ENCODE measurements at places on chromosomes 7 and 10.

DNA sequence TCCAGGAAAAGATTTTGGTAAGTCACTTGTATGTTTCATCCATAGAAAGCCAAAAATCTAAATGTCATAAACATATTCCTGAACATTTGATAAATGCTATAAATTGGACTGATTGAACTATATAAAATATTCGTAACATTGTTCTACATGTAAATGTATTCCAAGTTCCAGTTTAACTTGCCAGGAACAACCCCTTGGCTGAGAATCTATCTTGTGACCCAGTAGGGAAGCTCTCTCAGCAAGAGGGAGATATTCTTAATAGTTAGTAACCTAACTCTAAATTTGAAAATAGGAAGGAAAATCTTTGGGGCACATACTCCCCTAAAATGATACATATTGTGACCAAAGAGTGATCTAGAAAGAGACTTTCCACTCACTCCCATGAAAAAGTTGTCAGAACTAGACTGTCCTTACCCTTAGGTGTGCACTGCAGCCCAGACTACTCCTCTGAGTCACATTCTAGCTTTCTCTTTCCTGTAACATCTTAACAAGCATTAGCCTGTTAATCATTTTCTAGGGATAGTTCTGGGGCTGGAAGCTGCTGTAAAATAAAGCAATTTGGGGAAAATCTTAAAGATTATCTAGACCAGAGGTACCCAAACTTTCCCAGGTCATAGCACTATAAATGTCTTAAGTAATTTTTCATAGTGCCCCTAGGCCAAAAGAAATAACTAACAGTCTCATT is 73.7 kb upstream of the SKAP2 start:
- DNase-seq = no peak

GRCh38 chr10:103504181-103504783 is 10.8 kb downstream of the NEURL1 start:
- no peak for DNase-seq

- DNase-seq = no peak
Measured at GRCh38 chr10:59085711-59086502, 90.5 kb upstream of the PHYHIPL start.

- peak; percentile 62 for DNase-seq
Measured at GRCh38 chr10:63819753-63820329, 298.6 kb downstream of the REEP3 start.

- DNase-seq = no peak
Measured at GRCh38 chr10:8365935-8366911, 311.7 kb downstream of the GATA3 start.

- no peak for DNase-seq
Measured at GRCh38 chr10:78563314-78563713, 505.5 kb upstream of the ZMIZ1 start.

DNA sequence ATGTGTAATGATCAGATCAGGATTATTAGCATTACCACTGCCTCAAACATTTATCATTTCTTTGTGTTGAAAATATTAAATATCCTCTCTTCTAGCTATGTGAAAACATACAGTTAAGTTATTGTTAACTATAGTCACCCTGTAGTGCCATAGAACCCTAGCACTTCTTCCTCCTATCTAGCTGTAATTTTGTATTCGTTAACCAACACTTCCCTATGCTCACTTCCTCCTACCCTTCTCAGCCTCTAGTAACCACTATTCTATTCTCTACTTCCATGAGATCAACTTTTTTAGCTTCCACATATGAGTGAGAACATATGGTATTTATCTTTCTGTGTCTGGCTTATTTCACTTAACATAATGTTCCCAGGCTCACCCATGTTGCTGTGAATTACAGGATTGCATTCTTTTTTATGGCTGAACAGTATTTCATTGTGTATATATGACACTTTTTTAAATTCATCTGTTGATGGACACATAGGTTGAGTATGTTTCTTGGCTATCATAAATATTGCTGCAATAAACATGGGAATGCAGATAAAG is 132.7 kb upstream of the RHOBTB1 start:
- DNase-seq = no peak

DNA sequence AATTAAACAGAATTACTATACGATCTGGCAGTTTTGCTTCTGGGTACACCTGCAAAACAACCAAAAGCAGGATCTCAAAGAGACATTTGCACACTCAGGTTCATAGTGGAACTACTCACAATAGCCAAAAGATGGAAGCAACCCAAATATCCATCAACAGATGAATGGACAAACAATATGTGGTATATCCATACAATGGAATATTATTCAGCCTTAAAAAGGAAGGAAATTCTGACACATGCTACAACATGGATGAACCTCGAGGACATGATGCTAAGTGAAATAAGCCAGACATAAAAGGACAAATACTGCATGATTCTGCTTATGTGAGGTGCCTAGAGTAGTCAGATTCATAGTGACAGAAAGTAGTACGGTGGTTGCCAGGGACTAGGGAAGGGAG is 330.7 kb downstream of the PLXNA4 start:
- no peak for DNase-seq

GRCh38 chr7:77657427-77658224 is 38.6 kb upstream of the RSBN1L start:
- no peak for DNase-seq

GRCh38 chr7:123751821-123752220 is 3.0 kb upstream of the WASL start:
- DNase-seq = no peak

GRCh38 chr7:34311591-34311990 is 346.4 kb upstream of the NPSR1 start:
- DNase-seq = no peak

DNA sequence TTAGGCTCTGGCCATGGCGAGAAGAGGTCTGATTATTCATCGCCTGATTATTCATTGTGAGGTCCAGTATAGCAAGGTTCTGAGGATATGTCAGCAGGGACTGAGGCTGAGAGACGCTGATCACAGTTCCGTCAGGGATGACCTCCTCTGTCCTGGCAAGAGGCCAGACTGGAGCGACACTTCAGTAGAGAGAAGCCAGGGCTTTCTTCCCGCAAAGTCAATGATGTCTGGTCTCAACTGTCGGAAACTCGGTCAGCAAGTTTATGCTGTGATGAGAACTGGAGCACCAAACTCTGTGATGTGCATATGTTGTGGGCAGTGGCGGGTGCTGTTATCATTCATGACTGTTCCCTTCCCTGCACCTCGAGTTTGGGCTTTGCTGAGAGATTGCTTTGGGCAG is 29.0 kb upstream of the GNA12 start:
- no peak for DNase-seq

- DNase-seq = no peak
Measured at GRCh38 chr7:34727464-34727995, 69.5 kb downstream of the NPSR1 start.

DNA sequence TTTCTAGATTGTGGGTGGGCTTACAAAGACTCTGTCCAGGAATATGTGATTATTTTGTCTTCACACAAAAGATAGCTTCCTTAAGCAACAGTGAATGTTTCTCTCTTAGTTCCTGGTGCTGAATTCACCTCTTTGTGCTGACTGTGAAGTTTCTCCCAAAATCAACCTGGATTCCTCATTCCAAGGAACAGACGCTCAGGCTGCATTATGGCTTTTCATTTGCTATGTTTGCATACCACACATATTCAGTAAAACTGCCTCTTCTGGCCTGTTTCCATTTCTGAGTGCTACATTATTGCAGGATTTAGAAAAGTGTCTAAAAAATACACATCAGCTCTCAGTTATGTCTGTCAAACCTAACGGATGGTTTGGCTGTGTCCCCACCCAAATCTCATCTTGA is 21.5 kb downstream of the MACROH2A2 start:
- DNase-seq = no peak

GRCh38 chr7:155071916-155072571 is 1.9 kb downstream of the HTR5A start:
- no peak for DNase-seq

DNA sequence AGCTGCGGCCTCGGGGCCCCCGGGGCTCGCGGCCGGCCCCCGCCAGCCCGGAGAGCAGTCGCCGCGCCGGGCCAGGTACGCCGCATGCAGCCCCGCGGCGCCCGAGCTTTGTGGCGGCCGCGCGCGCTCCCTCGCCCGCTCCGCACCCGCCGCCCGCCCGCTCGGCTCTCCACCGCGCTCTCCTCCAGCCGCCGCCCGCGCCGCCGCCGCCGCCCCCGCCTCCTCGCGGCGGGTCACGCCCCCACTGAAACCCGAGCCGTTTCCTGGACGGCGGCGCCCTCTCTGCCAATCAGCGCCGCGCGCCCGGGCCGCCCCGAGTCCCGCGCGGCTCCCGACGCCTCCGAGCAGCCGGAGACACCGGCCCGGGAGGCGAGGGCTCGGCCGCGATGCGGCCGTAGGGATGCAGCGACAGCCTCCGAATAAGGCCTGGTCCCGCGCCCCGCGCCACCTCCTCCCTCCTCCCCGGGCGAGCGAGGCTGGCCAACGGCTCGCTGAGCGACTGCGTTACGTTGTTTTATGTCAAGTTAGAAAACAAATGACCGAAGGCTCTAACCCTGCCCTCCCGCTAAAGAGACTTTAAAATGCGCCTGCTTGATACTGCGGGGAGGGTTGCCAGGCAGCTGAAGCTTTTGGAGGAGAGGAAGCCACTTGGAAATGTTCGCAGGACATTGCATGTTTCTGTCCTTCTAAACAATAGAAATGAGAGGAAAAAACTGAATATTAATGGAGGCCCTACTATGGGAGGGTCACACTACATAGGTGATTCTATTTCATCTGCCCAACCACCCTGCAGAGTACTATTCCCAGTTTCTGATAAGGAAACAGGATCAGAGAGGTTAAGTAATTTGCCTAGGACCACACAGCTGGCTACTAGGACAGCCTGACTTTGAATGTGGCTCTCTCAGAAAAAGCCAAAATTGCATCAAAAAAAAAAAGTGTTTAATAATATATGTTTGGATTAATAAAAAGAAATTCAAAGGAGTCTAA is at the start of gene FGFR2:
FGFR2 (minus strand) TSS at position 182 of the 987 bp plus-strand sequence. CDS start 4,627 bp downstream, outside the sequence.
- peak; percentile 54 for DNase-seq

DNA sequence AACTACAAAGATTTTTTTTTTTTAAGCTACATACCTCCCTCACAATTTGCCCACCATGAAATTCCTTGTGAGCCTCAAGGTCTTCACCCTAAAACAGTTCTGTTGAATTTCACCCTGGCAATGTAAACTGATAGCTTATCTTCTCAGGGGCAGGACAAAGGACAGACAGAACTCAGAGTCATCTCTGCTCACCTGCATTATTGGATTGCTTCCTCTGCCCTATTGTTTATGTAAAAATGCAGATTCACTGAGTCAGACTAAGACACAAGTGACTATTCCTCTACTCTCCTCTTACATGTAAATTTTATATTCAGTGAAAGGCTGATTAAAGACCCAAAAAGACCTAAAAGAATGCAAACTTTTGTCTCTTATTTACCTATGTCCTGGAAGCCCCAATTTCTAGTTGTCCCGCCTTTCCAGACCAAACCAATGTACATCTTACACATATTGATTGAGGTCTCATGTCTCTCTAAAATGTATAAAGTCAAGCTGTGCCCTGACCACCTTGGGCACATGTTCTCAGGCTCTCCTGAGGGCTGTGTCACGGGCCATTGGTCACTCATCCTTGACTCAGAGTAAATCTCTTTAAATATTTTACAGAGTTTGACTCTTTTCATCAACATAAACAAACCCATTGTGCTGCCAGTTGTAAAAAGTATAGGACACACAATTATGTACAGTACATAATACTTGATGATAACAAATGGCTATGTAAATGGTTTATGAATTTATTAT is 440.2 kb downstream of the HTR7 start:
- no peak for DNase-seq

- DNase-seq = no peak
Measured at GRCh38 chr10:28977518-28977917, 300.2 kb downstream of the BAMBI start.

- no peak for DNase-seq
Measured at GRCh38 chr7:80206763-80207162, 72.1 kb downstream of the GNAI1 start.

GRCh38 chr10:78182841-78183240 is 149.2 kb downstream of the RPS24 start:
- no peak for DNase-seq

DNA sequence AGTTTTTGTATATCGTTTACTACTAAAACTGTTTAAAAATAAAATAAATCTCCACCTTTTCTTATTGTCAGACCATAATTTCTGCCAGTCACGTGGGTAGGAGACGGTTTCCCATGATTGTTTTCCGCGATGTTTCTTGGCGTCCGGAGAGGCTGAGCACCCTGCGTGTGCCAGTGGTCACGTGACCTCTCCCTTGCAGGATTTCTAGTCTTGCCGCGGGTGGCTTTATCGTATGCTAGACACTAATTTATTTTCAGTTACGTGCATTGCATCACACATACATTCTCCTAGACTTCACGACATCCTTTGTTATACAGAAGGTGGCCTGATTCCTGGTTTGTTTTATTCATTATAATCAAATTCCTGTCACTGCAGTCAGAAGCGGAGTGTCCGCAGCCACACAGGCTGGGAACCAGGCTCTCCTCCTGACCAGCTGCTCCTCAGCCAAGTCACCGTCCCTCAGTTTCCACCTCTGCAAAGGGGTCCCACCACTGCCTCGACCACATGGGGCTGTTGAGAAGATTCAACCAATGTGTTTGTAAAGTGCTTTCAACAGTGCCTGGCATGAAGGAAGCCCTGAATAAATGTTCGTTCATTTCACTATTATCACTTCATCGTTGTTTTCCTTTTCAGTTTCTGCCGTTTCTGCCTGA is 203.2 kb upstream of the PPP2R2D start:
- DNase-seq = no peak

- DNase-seq = peak; percentile 14
Measured at GRCh38 chr7:19754521-19755116, 18.8 kb downstream of the TMEM196 start.

DNA sequence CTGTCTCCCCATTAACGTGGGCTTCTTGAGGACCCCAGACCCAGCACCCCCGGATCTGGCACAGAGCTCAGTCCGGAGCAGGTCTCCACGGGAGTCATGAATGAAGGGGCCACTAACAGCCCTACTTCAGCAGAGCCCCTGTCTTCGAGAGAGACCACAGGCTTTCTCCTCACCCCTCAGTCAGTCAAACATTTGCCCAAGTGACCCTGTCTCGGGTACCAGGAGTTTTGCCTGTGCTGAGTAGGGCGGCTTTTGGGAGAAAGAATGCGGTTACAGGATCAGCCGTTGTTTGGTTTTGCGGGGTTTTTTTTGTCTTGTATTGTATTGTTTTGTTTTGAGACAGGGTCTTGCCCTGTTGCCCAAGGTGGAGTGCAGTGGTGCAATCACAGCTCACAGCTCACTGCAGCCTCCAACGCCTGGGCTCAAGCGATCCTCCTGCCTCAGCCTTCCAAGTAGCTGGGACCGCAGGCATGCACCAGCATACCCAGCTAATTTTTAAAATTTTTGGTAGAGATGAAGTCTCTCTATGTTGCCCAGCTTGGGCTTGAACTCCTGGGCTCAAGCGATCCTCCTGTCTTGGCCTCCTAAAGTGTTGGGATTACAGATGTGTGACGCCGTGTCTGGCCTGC is 16.5 kb downstream of the ADAP1 start:
- no peak for DNase-seq

- no peak for DNase-seq
Measured at GRCh38 chr7:41720886-41721285, 18.0 kb upstream of the INHBA start.

Data from stromal cell of bone marrow (primary cell).